ENCODE measurements at places on chromosomes 2 and 18.

GRCh38 chr2:179107737-179108136 lies 57.8 kb upstream of the CCDC141 start:
- H3K27me3 ChIP-seq = no peaks in the 10 kb centered on the region
- peaks cover 34% of the 10 kb centered on the region for H3K4me1 ChIP-seq
- H3K4me3 ChIP-seq = no peak overlapping the region
- H3K27ac ChIP-seq = peak overlapping the region; percentile 77
- peaks cover 43% of the 10 kb centered on the region for H3K36me3 ChIP-seq
- no peak for DNase-seq

DNA sequence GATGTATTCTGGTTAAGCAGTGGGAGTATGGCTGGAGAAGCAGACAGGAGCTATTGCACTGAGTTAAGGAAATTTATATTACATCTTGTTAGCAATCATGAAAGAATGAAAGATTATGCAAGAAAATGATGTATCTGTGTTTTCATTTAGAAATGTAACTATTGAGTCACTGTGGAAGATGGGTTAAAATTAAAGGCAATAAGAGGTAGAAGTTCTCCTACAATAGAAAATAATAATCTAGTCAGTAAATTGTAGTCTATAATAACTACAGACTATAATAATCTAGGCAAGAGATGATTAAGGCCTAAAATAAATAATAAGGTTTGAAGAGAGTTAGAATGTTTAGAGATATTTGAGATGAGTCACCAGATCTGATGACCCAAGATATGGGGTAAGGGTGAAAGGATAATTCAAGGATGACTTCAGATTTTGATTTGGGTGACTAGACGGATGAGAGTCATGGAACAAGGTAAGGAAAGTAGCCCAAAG lies 371.9 kb upstream of the KCNH7 start:
- H3K36me3 ChIP-seq = no peaks in the 10 kb centered on the region
- H3K4me1 ChIP-seq = no peaks in the 10 kb centered on the region
- no peaks in the 10 kb centered on the region for H3K27me3 ChIP-seq
- H3K4me3 ChIP-seq = no peak overlapping the region

GRCh38 chr18:55546851-55547704 lies 40.9 kb downstream of the TCF4 start:
- H3K4me1 ChIP-seq = no peaks in the 10 kb centered on the region
- no peak overlapping the region for H3K4me3 ChIP-seq
- no peak overlapping the region for H3K27ac ChIP-seq
- no peak for DNase-seq
- H3K36me3 ChIP-seq = no peaks in the 10 kb centered on the region

DNA sequence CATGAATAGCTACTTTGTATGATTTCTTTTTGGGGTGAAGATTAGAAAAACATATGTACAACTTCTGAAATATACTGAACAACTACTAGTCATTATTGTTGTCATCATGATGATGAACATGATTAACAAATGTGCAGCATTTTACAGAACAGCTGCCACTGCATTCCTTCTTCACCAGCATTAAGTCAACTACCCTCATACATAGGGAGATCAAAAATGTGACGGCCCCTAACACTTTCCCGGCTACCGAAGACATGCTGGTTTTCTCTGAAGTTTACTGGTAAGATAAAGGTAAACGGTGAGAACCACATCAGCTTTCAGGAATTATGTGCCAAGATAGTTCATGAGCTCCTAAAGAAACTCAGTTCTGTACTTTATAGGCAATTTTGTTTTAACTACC lies 121.0 kb upstream of the LRATD1 start:
- H3K4me1 ChIP-seq = no peaks in the 10 kb centered on the region
- H3K4me3 ChIP-seq = no peak overlapping the region
- no peak for DNase-seq

- no peak overlapping the region for H3K4me3 ChIP-seq
- peaks cover 3% of the 10 kb centered on the region for H3K27me3 ChIP-seq
- DNase-seq = no peak
Observed at GRCh38 chr2:65501074-65501473, 68.7 kb upstream of the SPRED2 start.

DNA sequence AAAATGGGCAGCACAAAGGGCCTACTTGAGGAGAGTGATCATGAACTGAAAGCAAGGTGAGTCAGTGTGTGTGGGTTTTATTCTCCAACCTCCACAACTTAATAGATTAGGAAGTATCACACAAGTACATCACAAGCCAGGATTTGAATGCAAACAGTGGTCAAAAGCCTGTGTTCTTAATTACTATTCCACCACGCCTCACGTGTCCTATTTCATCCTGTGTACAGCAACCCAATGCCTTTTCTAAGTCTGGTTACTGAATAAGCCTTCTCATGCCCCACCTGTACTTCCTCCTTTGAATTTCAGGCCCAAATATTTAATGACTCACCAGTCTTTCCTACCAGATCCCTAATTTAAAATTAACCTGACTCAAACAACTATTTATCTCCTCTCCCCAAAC lies 755.7 kb upstream of the SLC8A1 start:
- no peak overlapping the region for H3K4me3 ChIP-seq
- H3K27ac ChIP-seq = no peak overlapping the region
- H3K4me1 ChIP-seq = no peaks in the 10 kb centered on the region
- H3K27me3 ChIP-seq = no peaks in the 10 kb centered on the region
- H3K36me3 ChIP-seq = no peaks in the 10 kb centered on the region
- no peak for DNase-seq

DNA sequence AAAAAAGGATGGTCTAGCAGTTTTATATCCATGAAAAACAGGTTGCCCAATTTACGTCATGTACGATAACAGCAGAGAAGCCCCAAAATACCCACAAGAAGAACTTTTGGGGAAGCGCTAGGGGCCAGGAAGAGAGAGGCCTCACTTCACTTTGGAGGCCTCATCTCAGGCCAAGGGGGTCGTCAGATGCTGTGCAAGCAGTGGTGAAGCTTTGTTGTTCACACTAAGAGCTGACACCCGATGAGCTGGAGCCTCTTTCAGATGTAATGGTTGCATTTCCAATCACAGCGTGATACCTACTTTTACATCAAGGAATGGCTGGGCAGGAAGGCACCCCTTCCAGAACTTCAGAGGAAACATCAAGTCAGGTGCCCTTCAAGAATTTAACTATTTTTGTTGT lies 242.3 kb upstream of the PXDN start:
- DNase-seq = no peak
- H3K27me3 ChIP-seq = peaks cover 12% of the 10 kb centered on the region
- peaks cover 23% of the 10 kb centered on the region for H3K4me1 ChIP-seq
- H3K36me3 ChIP-seq = no peaks in the 10 kb centered on the region
- H3K27ac ChIP-seq = no peak overlapping the region

DNA sequence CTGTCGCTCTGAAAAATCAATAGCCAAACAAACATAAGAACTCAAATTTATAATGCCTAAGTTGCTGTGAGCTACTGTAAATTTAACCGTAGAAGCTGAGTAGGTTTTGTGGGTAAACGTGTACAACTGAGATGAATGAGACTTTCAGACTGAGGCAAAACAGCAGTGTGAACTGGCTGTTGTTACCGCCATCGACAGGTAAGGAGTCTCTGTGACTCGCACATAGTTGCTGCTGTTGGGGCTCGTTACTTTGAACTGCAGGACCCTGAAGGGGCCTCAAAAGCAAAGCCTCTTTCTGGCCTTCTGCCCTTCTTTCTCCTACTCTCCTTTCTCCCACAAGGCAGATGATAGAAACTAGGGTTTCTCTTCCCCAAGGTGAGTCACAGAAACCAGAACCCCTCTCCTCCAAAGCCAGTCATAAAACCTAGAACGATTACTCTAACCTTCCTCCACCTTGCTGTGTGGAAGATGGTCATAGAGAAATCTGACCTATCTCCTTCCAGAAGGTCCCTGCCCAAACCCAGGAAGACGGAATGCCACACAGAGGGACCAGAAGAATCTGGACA lies 101.2 kb downstream of the DLGAP1 start:
- no peaks in the 10 kb centered on the region for H3K27me3 ChIP-seq
- no peaks in the 10 kb centered on the region for H3K36me3 ChIP-seq
- H3K4me1 ChIP-seq = no peaks in the 10 kb centered on the region

- peaks cover 27% of the 10 kb centered on the region for H3K4me1 ChIP-seq
- DNase-seq = no peak
- peak overlapping the region; percentile 94 for H3K27ac ChIP-seq
- peak overlapping the region; percentile 81 for H3K4me3 ChIP-seq
Observed at GRCh38 chr2:130390460-130391057, 34.7 kb downstream of the PTPN18 start.

Measured in activated CD4-positive, alpha-beta T cell treated with anti-CD3 and anti-CD28 coated beads, Interleukin-2, amount 10 ng/mL, durations not matched to agents 7 days and 5 days (primary cell).